ENCODE measurements at places on chromosomes 13 and 19. TPM values are rescaled to one million over a fixed set of nuclear protein-coding genes. Genes with fewer than 3 reads are reported as not detected.
A peak's percentile ranks its signal among the peaks of the same experiment; 100 is the strongest.

Gene CEACAM5
- total RNA-seq, result not detected

Gene PLIN5
- not detected for total RNA-seq

Gene SARS2
- 38.5 TPM for total RNA-seq

Gene IL4I1
- 9.1 TPM for total RNA-seq

Gene FFAR3
- total RNA-seq, result not detected

Gene NLRP11
- total RNA-seq, result not detected

Gene ZNF878
- not detected for total RNA-seq

Gene CRX
- not detected for total RNA-seq

Gene POU2F2
- 3.2 TPM for total RNA-seq

Gene ZFR2
- total RNA-seq, result not detected

Gene CNN1
- total RNA-seq, result not detected

DNA sequence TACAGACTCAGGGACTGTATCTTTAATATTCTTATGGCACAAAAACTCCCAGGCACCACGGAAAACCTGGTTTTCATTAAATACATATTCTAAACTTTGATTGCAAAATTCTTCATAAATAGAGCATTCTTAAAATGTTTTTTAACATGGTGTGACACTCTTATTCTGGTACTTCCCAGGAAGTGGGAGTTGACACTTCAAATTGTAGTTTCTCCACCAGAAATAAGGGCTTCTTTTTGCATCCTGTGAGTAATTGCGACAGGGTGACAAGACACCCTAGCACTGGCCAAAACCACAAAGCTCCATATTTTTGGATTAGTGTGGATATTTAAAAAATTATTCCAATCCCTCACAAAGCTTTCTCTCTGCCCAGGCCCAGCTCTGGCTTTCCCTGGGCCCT is 43.6 kb upstream of the MTIF3 start:
- H3K36me3 ChIP-seq, result no peaks in the 10 kb centered on the region
- H3K4me1 ChIP-seq, result no peaks in the 10 kb centered on the region

- no peak for DNase-seq
- peaks cover 3% of the 10 kb centered on the region for H3K4me1 ChIP-seq
- H3K27ac ChIP-seq, result no peak overlapping the region
Observed at GRCh38 chr13:36718686-36719085, 44.9 kb downstream of the SERTM1 start.

DNA sequence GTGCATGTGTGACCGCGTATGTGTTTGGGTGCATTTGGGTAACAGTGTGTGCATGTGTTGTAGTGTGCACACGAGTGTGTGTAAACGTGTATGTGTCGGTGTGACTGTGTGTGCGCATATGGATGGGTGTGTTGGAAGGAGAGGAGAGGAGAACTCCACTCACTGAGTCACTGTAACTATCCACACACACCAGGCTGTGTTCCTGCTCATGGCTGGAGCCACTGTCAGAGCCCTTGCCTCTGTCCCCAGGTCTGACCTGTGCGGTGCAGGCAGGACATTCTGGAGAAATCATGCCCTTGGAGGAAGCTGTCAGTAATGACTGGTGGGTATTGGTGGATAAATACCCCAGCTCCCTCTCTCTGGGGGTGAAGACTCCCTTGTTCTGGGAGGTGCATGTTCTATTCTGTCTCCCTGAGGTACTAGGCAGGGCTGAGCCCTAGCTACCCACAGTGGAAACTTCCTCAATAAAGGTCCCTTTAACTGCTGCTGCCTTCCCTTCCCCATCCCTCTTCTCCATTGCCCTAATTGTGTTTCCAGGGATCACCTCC is 48.4 kb downstream of the CYP4F22 start:
- H3K27me3 ChIP-seq, result peaks cover 1% of the 10 kb centered on the region
- no peak overlapping the region for H3K4me3 ChIP-seq
- no peaks in the 10 kb centered on the region for H3K36me3 ChIP-seq
- no peak overlapping the region for H3K27ac ChIP-seq
- no peak for DNase-seq

DNA sequence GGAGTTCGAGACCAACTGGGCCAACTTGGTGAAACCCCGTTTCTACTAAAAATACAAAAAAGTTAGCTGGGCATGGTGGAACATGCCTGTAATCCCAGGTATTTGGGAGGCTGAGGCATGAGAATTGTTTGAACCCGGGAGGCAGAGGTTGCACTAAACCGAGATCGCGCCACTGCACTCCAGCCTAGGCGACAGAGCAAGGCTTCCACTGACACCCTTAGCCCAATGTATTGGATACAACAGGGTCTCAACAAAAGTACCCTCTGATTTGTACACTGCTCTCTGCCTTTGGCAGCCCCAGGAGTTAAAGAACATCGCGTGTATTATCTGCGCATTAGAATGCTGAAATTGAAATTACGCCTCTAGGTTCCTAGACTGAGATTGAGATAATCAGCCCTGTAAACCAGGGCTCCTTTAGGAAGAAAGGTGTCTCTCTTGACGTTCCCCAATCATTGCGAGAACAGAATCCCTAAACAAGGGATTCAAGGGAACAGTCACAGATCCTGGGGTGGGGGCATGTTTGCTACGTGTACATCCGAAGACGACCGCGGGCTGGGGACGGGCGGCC is 21.9 kb downstream of the IPO5 start:
- peak overlapping the region; percentile 21 for H3K4me3 ChIP-seq
- no peaks in the 10 kb centered on the region for H3K36me3 ChIP-seq
- H3K27me3 ChIP-seq, result no peaks in the 10 kb centered on the region
- H3K4me1 ChIP-seq, result peaks cover 23% of the 10 kb centered on the region

GRCh38 chr19:12913851-12914690 is 5.0 kb downstream of the SYCE2 start:
- no peaks in the 10 kb centered on the region for H3K36me3 ChIP-seq
- no peaks in the 10 kb centered on the region for H3K4me1 ChIP-seq
- no peak overlapping the region for H3K4me3 ChIP-seq

- no peak for DNase-seq
- H3K27ac ChIP-seq, result no peak overlapping the region
- no peaks in the 10 kb centered on the region for H3K27me3 ChIP-seq
- H3K4me1 ChIP-seq, result peaks cover 3% of the 10 kb centered on the region
- H3K4me3 ChIP-seq, result no peak overlapping the region
Observed at GRCh38 chr13:80196756-80197155, 144.2 kb downstream of the SPRY2 start.

- no peaks in the 10 kb centered on the region for H3K36me3 ChIP-seq
- no peak overlapping the region for H3K4me3 ChIP-seq
- no peaks in the 10 kb centered on the region for H3K4me1 ChIP-seq
Observed at GRCh38 chr13:92177966-92178365, 779.5 kb downstream of the GPC5 start.

GRCh38 chr13:86567119-86567518 is 767.9 kb upstream of the SLITRK6 start:
- H3K4me3 ChIP-seq, result no peak overlapping the region
- H3K36me3 ChIP-seq, result no peaks in the 10 kb centered on the region
- H3K4me1 ChIP-seq, result no peaks in the 10 kb centered on the region
- no peak overlapping the region for H3K27ac ChIP-seq

GRCh38 chr13:113274721-113275120 is 22.3 kb upstream of the LAMP1 start:
- no peak overlapping the region for H3K27ac ChIP-seq
- H3K4me1 ChIP-seq, result no peaks in the 10 kb centered on the region
- no peak overlapping the region for H3K4me3 ChIP-seq
- no peaks in the 10 kb centered on the region for H3K36me3 ChIP-seq
- no peak for DNase-seq

DNA sequence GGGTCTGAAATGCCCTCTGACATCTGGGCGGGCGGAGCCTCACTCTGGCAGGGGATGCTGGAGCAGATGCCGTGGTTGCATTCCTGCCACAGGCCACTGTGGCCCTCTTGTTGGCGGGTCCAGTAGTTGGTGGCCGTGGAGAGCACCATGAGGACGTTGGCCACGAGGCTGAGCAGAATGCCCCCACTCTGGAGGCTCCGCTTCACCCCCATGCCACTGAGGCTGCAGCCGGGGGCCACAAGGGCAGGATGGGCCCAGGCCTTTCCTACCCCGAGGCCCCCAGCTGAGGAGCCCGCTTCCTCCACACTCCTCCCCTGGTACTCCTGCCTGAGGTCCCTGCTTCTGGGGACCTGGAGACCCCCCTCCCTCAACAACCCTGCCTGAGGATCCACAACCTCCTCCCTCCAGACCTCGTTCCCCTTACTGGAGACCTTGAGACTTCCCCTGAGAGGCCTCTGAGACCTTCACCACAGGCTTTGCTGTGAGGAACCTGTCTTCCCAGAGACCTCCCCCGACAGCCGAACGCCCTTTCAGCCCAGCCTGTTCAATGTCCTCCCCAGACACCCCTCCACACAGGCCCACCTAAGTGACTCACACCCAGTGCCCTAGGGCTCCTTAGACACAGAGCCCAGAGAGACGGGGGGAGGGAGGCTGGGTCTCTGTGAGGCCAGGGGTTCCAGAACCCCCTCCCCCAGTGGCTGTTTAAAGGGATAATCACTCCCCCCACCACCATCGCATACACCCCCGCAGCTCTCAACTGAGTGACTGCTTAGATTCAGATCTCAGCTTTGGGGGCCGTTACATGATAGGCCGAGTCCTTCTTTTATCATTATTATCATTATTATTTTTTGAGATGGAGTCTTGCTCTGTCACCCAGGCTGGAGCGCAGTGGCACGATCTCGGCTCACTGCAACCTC is at the start of gene CLDND2:
Gene CLDND2, minus strand, starts transcription at position 638 of the 917 bp plus-strand sequence. Its CDS starts 426 bp downstream, at position 212.
- H3K4me3 ChIP-seq, result peak within 1 kb of the TSS; percentile 6
- no peaks in the 10 kb centered on the region for H3K27me3 ChIP-seq
- no peaks in the 10 kb centered on the region for H3K36me3 ChIP-seq

DNA sequence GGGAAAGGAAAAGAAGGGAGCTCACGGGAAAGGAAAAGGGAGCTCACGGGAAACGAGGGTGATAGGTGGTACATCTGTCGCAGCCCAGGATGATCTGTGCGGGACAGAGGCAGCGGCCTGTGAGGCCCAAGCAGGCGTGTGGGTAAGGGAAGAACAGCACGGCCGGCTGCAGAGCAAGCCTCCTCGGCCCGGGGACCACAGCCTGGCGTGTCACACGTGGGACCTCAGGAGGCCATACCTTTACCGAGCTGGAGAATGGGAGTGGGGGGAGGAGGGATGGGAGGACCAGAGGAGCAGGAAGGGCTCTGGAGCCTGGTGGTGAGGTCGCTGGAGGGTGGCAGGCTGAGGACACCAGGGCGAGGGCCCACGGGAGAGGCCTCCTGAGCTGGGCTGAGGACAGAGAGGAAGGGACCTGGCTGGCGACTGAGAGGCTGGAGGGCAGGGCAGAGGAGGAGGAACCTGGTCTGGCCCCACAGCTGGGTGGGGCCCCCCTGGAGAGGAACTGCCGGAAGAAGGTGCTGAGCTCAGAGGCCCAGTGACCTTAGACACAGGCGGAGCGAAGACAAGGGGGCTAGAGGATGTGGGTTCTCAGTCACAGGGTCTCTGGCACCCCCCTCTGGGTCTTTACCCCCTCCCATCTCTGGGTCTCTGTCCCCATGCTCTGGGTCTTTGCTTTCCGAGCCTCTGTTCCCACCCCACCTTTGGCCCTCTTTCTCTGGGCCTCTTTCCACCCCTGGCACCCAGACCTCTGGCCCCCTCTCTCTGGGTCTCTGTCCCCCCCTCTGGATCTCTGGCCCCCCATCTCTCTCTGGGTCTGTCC is 2.9 kb upstream of the FTL start:
- H3K4me3 ChIP-seq, result no peak overlapping the region
- DNase-seq, result no peak
- peaks cover 3% of the 10 kb centered on the region for H3K36me3 ChIP-seq
- H3K27ac ChIP-seq, result peak overlapping the region; percentile 21
- H3K27me3 ChIP-seq, result no peaks in the 10 kb centered on the region
- peaks cover 25% of the 10 kb centered on the region for H3K4me1 ChIP-seq

DNA sequence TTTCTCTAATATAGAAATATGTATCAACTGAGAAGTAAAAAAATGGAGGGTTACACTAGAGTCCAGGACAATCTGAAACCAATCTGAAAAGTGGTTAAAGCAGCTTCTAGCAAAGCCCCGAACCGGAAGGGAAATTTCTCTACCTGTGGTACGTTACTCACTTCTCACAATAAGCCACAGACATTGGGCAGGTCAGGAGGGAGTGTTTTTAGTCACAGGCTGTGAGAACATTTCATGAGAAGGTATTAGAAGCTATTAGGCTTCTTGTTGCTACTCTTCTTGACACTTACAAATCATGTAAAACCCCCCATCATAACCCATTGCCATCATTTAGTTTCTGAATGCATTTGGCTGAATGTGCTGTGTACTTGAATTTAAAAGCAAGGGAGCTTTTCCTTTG is 120.9 kb downstream of the NUFIP1 start:
- DNase-seq, result no peak
- peaks cover 8% of the 10 kb centered on the region for H3K4me1 ChIP-seq

GRCh38 chr13:49643035-49643646 is 14.8 kb downstream of the ARL11 start:
- no peak for DNase-seq
- H3K27me3 ChIP-seq, result no peaks in the 10 kb centered on the region
- no peak overlapping the region for H3K4me3 ChIP-seq
- H3K27ac ChIP-seq, result no peak overlapping the region
- H3K36me3 ChIP-seq, result no peaks in the 10 kb centered on the region

DNA sequence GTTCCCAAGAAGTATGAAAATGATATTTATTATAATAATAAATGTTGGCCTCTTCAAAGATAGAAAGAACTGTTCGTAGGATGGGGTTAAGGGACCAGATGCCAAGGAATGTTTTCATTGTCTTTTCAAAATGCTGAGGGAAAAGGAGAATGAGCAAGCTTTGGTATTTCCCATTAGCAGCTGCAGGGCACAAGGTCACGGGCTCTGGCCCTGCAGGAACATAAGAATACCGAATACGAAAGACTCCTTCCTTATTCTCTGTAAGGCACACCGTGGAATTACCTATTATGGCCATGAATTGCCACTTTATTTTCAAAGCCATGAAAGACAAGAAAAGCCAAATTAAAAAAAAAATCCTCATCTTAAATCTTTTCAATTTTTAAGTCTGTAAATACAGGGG is 49.6 kb upstream of the OLFM4 start:
- no peak overlapping the region for H3K4me3 ChIP-seq
- H3K36me3 ChIP-seq, result no peaks in the 10 kb centered on the region
- no peaks in the 10 kb centered on the region for H3K4me1 ChIP-seq
- peak; percentile 4 for DNase-seq
- no peak overlapping the region for H3K27ac ChIP-seq

- no peak overlapping the region for H3K4me3 ChIP-seq
- DNase-seq, result no peak
- H3K4me1 ChIP-seq, result no peaks in the 10 kb centered on the region
- H3K27me3 ChIP-seq, result peaks cover 14% of the 10 kb centered on the region
Observed at GRCh38 chr19:15234431-15235130, 2.3 kb upstream of the EPHX3 start.

- H3K36me3 ChIP-seq, result no peaks in the 10 kb centered on the region
- no peaks in the 10 kb centered on the region for H3K4me1 ChIP-seq
- H3K27me3 ChIP-seq, result no peaks in the 10 kb centered on the region
- DNase-seq, result no peak
- no peak overlapping the region for H3K27ac ChIP-seq
Observed at GRCh38 chr19:31166206-31166605, 183.0 kb downstream of the TSHZ3 start.
